ENCODE measurements at places on chromosomes 3 and 15.
A peak's percentile ranks its signal among the peaks of the same experiment; 100 is the strongest.

GRCh38 chr3:5319454-5319853, 131.9 kb downstream of the EDEM1 start:
- DNase-seq = no peak

DNA sequence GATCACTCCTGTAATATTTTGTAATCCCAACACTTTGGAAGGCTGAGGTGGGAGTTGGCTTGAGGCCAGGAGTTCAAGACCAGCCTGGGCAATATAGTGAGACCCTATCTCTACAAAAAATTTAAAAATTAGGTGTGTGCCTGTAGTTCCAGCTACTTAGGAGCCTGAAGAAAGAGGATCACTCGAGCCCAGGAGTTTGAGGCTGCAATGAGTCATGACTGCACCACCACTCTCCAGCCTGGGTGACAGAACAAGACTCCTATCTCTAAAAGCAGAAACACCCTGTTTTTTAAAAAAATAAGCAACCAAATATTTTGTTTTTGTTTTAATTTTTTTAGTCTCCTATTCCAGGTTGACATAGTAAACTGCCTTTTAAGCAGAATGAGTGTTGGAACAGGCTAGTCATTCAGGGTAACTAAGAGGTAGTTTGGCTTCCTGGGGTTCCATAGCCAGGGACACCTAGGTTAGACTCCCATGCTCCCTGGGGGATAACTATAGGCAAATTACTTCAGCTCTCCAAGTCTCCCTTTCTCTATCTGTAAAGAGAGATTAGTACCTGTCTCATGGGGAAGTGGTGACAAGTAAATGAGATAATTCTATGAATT, 114.6 kb upstream of the C15orf61 start:
- no peak for DNase-seq

GRCh38 chr15:22855791-22856190, 17.3 kb downstream of the NIPA2 start:
- DNase-seq = no peak

- DNase-seq = no peak
These were observed 271.7 kb downstream of the CNTN4 start for GRCh38 chr3:2370317-2370716.

- DNase-seq = no peak
These were observed 27.4 kb upstream of the FAM174B start for GRCh38 chr15:92682741-92683510.

DNA sequence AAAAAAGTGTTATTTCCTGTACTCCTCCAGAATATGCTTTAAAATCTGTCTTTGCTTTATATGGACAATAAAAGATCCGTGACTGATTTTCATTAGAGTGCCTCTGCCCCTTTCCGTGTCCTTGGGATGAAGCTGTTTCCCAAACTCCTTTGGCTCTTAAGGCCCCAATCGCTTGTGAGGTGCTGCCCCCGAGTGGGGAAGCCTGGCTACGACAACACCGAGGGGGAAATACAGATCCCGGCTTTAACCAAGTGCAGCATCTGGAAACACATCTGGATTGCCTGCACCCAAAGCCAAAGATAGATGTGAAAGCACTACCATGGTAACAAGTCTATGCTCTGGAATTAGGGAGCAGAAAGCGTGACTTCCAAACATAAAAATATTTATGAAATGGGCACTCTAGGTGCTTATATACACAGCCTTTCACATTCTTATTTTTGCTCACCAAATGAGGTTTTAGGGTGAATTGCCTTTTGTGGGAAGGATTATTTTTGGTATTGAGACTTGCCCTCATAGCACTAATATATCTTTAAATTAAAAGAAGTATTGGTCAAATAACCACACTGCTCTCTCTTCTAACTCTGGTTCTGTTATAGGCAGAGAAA, 40.6 kb upstream of the ADCY5 start:
- peak; percentile 66 for DNase-seq

DNA sequence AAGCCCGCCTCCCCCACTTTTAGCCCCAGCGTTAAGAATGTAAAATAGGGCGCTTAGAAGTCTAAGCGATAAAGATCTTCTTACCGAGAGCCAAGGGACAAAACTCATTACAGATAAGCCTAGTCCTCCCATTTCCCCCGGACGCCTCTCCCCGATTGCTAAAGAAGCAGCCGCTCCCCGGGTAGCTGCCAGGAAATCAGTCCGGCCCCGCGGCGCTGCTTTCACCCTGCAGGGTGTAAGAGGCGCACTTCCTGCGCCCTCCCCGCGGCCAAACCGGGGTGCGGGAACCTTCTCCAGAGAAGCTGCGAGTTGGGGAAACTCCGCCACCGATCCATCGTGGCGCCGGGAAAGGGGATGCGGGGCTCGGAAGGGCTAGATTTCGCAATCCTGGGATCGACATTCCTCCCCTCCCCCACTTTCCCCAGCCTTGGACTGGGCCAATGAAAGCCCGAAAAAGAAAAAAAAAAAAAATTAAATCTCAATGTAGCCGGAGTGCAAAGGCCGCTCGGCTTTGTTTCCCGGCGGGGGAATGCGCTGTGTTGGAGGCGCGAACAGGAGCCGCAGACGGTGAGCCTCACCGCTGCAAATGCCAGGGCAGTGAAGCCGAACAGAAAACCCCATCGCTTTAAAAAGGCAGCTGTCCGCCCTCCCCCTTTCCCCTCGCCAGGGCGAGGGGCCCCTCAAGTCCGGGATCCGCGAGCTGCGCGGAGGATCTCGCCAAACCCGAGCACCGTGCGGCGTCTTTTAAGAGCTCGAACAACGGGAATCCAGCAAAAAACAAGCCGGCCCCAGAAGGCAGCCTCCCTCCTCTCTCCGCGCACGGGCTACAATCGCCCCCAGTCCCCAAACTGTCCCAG, 626 bp upstream of the PTPRG start:
- DNase-seq = peak; percentile 59

- DNase-seq = no peak
These were observed 11.8 kb upstream of the KCNAB1 start for GRCh38 chr3:156108616-156109015.

DNA sequence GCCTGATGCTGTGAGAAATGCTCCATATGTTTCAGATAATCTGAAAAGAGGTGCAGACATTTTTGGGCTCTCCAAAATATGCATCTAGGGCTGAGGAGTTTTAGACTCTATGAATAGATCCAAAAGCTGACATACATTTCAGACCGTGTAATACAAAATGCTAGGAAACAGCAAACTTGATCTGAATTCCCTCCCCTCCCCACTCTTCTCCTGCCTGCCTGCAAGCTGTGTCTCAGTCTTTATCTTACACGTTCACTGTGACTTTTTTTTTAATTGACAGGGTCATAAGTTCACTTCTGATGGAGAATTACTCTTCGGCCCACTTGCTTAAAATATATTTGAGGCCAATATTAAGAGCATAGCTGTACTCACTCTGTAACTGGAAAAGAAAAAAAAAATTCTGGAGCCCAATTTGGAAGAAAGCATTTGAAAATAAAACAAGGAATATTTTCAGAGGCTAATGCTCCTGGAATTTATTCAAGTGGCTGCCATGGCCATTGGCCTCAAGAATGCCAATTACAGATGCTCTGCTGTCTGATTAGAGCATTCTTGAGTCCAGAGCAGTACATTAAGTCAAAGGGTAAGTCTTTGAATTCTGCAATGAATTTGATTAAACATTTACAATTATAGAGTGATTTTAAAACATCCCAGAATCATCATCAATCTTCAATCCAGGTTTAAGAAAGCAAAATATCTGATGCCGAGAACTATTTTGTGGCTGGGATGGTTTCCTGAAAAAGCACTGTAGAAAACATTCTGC, 146.2 kb upstream of the SEMA6D start:
- no peak for DNase-seq

GRCh38 chr3:197394464-197395321, 96.3 kb upstream of the DLG1 start:
- peak; percentile 84 for DNase-seq

GRCh38 chr15:38196076-38196475, 56.6 kb upstream of the SPRED1 start:
- no peak for DNase-seq

DNA sequence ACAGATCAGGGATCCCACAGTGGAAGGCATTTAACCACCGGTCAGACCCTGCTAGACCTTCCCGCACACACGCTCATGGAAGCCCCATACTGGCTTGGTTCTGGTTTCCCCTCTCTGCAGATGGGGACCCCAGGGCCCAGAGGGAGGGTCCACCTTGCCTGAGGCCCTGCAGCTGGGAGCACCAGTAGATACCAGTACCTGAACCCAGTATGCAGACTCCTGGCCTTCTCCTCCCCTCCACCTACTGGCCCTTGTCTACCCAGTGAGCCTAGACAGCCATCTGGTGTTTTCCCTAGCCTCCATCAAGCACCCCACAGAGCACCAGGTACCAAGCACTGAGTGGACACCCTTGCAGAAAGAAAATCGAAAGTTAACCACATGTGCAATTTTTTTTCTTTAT, 65.1 kb downstream of the MEGF11 start:
- DNase-seq = no peak

- no peak for DNase-seq
These were observed 186.4 kb downstream of the FAM43A start for GRCh38 chr3:194871864-194872668.

DNA sequence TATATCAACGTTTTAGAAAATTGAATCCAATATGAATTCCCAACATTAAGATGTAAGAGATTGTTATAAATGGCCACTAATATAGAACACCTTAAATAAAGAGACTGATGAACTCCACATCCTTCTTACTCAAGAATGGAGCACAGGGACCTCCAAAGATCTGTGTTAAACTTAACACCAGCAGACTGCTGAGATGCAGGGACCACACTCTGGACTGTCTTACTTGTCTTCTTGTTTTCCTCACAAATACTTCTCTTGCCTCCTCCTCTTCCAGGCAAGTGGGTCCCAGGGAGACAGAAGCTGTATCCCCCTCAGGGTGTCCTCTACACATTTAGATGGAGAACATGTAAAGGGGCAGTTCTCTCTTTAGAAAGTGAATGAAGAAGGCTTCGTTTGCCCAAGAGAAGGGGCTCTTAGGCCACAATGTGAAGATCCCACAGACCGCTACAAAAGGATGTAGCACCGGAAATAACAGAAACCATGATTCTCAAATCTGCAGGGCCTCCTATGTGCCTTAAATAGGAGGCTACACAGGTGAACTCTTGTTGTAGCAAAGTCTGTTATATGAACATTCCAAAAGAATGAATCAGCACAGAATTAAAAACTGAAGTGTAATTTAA, 52.2 kb downstream of the SATB1 start:
- peak; percentile 34 for DNase-seq

DNA sequence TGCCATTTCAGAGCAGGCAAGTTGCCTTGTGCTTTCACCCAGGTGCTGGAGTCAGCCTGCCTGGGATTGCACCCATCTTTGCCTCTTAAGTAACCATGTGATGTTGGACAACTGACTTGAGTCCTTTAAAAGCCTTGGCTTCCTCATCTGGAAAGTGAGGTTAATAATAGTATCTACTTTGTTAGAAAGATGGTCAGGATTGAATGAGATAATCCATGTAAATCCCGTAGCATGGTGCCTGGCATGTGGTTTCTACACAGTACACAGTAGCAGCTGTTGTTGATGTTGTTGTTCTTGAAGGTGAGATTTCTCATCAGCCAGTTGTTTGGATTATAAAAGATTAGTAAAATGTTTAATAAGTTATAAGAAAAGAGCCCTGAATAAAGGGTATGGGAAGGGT, 48.8 kb downstream of the PSMD6 start:
- DNase-seq = no peak

DNA sequence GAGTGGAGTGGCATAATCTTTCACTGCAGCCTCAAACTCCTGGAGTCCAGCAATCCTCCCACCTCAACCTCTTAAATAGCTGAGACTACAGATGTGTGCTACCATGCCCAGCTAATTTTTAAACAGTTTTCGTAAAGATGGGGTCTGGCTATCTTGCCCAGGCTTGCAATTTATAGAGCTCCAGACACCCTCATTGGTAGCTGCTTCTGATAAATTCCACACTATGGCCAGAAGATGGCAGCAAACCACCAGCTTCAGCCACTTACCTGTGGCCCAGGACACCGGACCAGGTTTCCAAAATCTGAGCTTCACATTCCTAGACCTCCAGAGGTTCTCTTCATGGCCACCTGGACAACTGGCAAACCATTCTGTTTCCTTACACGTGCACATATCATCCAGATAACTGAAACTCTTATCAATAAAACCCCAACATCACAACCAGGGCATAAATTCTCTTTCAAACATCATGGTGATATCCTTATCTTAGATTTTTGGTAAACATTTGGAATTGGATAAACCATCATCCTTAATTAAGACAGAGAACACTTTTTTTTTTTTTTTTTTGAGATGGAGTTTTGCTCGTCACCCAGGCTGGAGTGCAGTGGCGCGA, 28.9 kb downstream of the FBXW12 start:
- peak; percentile 73 for DNase-seq

GRCh38 chr15:45393851-45394250, 15.5 kb upstream of the GATM start:
- peak; percentile 22 for DNase-seq

DNA sequence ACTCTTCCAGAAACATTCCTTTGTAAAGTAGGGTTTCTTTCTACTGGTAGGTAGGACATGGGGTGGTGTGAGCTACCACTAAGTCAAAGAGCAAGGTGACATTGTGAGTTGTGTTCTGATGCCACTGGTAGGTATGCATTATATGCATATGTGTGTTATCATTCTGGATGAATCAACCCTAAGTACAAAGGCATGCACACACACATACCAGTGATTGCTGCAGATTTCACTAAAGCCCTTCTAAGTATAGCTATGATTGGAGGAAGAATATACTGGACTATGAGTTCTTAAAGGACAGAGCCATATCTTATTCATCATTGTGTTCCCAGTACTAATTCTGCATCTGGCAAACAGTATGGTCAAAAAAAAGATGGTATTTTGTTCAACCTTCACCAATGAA, 646.0 kb downstream of the AGBL1 start:
- DNase-seq = no peak

DNA sequence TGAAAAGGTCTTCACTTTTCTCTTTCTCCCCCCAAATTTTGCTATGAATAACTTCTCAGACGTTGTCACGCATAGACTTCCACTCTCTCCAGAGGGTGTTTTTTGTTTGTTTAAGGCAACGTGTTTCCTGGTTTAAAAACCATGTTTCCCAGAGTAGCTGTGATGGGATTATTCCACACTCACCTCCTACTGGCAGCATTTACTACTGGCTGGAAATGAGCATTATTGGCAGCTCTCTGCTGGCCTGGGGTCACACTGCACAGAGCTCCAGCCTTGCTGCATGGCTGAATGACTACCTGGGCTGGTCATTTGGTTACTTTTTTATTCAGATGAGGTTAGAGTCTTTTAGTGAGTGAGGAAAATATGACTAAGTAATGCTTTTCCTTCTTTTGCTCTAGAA, 65.2 kb downstream of the RARB start:
- DNase-seq = no peak

DNA sequence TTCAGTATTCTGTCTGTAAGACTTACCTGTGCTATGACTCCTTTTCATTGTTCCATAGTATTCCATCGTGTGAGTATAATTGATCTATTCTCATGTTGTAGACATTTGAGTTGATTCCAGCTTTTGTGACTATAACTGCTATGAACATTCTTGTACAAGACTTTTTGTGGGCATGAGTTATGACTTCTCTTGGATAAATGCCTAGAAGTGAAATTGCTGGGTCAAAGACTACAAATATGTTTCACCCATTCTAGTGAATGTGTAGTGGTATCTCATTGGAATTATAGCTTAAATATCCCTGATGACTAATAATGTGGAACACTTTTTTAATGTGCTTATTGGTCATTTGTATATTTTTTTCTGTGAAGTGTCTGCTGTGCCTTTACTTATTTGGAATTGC, 27.6 kb upstream of the NPHP3 start:
- no peak for DNase-seq
